ENCODE measurements at places on chromosomes 12 and 14.

- no peak for DNase-seq
Observed at GRCh38 chr12:88778064-88778463, 197.8 kb upstream of the KITLG start.

GRCh38 chr12:124357616-124358015 is 62.7 kb downstream of the RFLNA start:
- no peak for DNase-seq

GRCh38 chr12:44053549-44054127 is 217.8 kb downstream of the TMEM117 start:
- DNase-seq, result peak; percentile 97

GRCh38 chr12:28089338-28089737 is 100.9 kb upstream of the CCDC91 start:
- DNase-seq, result peak; percentile 23

- DNase-seq, result no peak
Observed at GRCh38 chr12:70078161-70078560, 165.1 kb upstream of the CNOT2 start.

- DNase-seq, result peak; percentile 61
Observed at GRCh38 chr12:89469361-89469760, 55.2 kb downstream of the GALNT4 start.
